CD8-positive, alpha-beta T cell (primary cell): ENCODE measurements at places on chromosomes 11 and 22. TPM values are rescaled to one million over a fixed set of nuclear protein-coding genes. Genes with fewer than 3 reads are reported as not detected.
A peak's percentile ranks its signal among the peaks of the same experiment; 100 is the strongest.

- no peak for DNase-seq
Measured at GRCh38 chr22:47304191-47304831, 541.9 kb downstream of the TBC1D22A start.

DNA sequence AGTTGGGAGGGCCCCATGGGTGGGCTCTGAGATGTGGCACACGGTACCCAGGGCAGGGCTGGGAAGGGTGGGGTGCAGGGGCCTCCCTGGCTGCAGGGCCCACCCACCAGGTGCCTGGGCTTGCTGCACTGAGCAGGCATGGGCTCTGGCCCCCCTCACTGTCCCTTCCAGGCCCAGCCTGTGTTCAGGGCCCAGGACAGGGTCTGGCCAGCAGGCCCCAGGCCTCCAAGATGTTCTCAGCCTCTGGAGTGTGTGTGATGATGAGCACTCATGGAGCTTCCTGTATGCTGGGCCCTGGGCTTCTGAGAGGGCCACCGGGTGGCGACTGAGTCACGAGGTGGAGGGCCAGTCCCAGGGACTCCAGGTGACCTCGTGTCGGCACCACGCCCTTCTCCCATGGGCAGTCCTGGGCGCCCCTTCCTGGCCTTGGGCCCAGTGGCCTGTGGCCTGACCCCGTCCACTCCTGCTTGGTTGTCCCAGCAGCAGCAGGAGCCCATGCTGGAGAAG is 55.9 kb upstream of the CCDC188 start:
- DNase-seq, result peak; percentile 54

- DNase-seq, result no peak
Measured at GRCh38 chr11:119370486-119371046, 10.9 kb downstream of the USP2 start.

DNA sequence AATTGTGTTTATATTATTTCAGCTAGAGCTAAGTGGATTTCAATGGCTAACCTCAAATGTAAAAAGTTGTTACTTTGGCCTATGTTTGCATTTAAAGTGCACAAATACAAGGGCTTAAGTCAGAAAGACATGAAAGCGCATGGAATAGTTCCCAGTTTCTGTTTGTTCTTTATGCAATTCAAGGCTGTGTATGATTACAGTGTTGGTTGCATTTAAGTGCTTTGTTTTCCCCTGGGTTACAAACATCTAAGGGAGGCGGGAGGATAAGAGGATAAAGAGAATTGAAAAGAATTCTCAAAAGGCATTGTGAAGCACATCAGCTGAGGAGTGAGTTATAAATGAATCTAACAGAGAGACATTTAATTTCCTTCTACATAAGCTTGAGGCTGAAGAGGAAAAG is 453.4 kb downstream of the NTM start:
- DNase-seq, result no peak

DNA sequence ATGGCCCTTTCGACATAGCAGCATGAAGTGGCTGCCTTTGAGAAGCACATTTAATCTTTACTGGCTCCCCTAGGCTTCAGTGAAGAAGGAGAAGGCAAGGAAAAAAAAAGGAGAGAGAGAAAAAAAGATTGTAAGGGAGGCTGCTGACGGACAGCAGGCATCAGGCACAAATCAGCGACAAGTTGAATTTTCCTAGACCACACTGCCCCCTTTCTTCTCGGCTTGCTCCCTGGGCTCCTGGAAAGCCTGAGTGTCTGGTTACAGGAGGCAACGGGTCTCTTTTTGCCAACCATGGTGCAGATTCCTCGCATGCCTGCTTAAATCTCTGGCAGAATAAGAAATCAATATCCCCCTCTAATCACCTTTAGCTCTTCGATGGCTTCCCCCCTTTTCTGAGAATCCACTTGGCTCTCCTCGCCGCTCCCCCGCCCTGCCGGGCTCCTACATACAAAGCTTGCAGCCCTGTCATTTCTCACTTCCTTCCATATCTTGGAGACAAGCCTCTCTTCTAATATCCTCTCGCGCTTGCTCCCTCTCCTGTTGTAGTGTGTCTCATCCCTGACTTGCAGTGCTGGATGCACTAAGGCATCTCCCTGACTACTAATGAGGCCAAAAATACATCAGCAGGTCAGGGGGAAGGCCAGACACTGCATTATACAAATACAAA is 14.3 kb downstream of the BLID start:
- no peak for DNase-seq

DNA sequence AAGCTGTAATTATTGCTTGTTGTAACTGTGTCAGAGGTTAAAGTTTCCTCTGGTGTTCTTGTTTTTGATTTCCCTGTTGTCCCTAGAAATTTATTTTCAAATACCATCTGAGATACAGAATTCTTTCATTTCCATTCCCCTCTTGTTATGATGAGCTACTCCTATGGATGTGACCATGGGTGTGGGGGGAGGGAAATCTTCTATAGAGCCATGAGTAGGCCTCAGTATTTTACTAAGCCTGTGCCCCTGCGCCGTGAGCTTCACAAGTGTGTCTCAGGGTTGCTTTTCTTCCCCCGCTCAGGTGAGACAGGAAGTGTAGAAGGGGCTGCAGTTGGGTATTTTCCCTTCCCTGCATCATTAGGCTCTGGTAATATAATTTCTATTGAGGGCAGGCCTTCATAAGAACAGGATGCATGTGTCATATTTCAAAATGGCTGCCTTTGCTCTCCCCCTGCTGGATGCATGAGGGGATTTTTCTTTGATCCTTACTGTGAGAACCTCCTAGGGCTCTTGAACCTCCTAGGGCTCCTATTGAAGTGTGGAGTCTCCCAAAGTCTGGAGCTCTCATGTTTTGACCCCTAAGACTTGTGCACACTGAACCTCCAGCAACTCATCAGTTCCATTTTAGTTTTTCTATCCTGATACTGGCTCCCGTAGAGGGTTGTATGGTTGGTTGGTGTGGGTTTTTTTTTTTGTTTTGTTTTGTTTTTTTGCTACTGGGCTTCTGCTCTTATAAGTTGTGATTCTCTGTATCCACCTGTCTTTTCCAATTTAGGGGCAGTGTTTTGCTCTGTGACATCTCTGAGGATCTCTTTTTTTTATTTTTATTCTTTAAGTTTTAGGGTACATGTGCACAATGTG is 658.2 kb downstream of the NTM start:
- no peak for DNase-seq

DNA sequence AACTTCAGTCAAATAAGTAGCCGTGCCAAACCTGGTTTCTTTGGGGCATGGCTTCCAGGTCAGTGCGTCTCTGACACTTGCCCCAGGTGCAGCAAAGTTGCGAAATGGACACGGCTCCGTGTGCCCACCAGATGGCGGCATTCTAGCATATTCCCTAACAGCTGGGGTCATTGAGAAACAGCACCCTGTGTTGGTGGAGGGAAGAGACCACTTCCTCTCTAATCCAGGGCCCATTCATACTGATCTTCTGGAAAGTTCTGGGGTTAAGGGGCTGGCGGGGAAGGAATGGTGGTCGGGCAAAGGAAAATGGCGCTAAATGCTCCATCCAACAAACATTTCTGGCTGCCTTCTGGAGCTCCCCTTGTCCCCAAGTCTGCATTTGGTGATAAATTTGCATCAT is 141.2 kb upstream of the TIMP3 start:
- peak; percentile 51 for DNase-seq

KLHDC7B gene
- 2.1 TPM for total RNA-seq

KCNK4 gene
- total RNA-seq, result not detected

TRIM49 gene
- total RNA-seq, result not detected

SLC43A3 gene
- total RNA-seq, result 9.3 TPM

RIMBP3C gene
- not detected for total RNA-seq
